ENCODE measurements at places on chromosomes 1 and 21. TPM values are rescaled to one million over a fixed set of nuclear protein-coding genes. Genes with fewer than 3 reads are reported as not detected.

ZNF593 gene
- 23.4 TPM for polyA plus RNA-seq

NBPF9 gene
- polyA plus RNA-seq: 1.1 TPM

TBX15 gene
- polyA plus RNA-seq: not detected

PAX7 gene
- polyA plus RNA-seq: not detected

TFAP2E gene
- 0.40 TPM for polyA plus RNA-seq

EDEM3 gene
- 12.5 TPM for polyA plus RNA-seq

PLA2G2F gene
- polyA plus RNA-seq: not detected

DNA sequence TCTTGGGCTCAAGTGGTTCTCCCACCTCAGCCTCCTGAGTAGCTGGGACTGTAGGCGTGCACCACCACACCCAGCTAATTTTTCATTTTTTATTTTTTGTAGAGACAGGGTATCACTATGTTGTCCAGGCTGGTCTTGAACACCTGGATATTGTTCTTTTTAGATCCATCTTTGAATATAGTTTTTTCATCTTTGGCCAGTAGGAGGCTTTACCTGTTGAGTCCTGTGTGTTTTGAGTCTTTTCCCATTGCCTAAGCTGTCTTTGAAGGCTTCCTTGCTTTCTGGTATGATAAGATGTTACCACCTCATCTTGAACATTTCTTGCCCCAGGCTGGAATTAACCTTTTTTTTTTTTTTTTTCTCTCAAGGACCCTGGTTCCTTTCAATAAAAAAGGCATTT is 387.8 kb upstream of the RUNX1 start:
- peaks cover 18% of the 10 kb centered on the region for H3K4me1 ChIP-seq
- no peaks in the 10 kb centered on the region for H3K36me3 ChIP-seq
- H3K27me3 ChIP-seq: no peaks in the 10 kb centered on the region

DNA sequence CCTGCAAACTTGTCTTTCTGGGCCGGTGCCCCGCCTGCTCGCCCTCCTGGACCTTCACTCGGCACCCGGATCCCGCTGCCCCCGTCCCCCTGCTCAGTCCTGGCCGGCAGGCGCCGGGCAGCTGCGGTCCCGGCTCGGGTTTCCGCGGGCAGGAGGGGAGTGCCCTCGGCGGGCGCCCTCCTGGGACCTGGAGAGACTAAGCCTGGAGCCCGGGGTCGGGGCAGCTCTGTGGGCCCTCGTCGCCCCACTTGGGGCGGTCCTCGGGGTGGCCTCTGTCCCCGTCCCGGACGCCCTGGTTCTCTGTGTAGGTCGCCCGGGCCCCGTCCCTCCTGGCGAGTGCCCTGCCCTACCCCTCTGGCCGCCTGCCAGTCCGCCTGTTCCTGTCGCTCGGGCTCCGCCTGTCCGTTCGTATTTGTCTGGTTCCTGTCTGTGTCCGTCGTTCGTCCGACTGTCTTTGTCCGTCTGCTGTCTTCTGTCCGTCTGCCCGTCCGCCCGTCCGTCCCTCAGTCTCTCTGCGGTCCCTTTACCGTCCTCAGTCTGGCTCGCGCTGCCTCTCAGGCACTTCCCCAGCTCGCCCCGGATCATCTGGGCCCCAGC is 490 bp downstream of the SERINC2 start:
- H3K4me1 ChIP-seq: peaks cover 11% of the 10 kb centered on the region
- H3K27ac ChIP-seq: peak overlapping the region; percentile 59
- peaks cover 70% of the 10 kb centered on the region for H3K27me3 ChIP-seq
- H3K36me3 ChIP-seq: no peaks in the 10 kb centered on the region
- peak; percentile 25 for DNase-seq
- peak overlapping the region; percentile 81 for H3K4me3 ChIP-seq

GRCh38 chr1:67429528-67430357 is 459 bp downstream of the SERBP1 start:
- DNase-seq: no peak
- peaks cover 10% of the 10 kb centered on the region for H3K36me3 ChIP-seq
- H3K4me3 ChIP-seq: peak overlapping the region; percentile 97
- peaks cover 52% of the 10 kb centered on the region for H3K4me1 ChIP-seq
- H3K27ac ChIP-seq: peak overlapping the region; percentile 93
- H3K27me3 ChIP-seq: no peaks in the 10 kb centered on the region

DNA sequence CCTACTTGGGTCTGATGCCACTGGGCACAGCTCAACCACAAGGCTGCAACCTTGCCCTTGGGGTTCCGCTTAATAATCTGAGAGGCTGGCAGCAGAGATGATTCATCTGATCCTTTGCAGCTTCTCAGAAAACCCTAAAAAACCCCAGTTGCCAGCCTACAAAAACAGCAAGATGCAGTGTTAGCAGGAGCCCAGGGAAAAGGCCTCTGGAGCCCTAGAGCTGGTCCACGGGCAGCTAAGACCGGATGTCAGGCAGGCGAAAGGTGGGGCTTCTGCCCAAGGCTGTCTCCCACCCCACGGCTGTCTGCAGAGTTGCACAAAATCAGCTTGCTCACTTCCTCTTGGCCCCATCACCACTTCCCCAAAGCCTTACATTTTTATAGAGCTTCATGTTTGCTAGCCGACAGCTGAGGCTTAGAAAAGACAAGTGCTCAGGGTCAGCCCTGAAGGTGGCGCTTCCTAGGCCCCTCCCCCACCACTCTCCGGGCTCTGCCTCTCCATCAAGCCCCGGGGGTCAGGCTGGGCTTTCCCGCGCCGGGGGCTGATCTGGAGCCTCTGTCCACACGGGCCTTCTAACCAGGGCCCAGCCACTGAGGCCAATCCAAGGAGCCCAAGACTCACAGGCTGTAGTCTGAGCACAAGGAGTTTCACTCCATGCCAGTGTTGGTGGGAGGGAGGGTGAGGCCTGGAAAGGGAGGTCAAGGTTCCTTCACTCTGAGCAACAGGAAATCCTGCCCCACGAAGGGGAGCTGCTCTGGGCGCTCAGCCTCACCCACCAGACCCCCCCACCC is 4.2 kb upstream of the ADORA3 start:
- H3K27me3 ChIP-seq: no peaks in the 10 kb centered on the region
- H3K27ac ChIP-seq: peak overlapping the region; percentile 95
- peak; percentile 27 for DNase-seq
- peaks cover 59% of the 10 kb centered on the region for H3K4me1 ChIP-seq

DNA sequence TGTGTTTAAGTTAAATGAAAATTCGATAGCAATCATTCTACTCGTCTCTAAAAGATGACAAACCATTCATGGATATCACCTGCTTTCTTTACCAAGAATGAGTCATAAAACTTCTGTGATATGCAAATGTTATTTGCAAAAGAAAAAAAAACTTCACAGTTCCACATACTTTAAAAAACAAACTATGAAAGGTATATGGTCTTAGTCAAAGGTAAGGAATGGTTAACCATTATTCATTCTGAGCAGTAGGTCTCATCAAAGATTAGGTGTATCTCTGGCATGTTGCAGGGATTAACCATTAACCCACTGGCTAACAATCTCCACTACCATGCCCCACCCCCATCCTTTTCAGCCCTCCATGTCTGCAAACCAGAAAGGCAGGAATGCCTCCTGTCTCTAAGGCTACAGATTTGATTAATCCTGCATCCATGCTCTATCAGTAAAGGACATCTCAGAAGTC is 44.4 kb downstream of the PTPN14 start:
- H3K36me3 ChIP-seq: no peaks in the 10 kb centered on the region
- no peak overlapping the region for H3K27ac ChIP-seq
- DNase-seq: no peak
- no peaks in the 10 kb centered on the region for H3K4me1 ChIP-seq
- H3K27me3 ChIP-seq: peaks cover 15% of the 10 kb centered on the region
- no peak overlapping the region for H3K4me3 ChIP-seq

GRCh38 chr1:102098536-102098935 is 101.8 kb upstream of the OLFM3 start:
- no peaks in the 10 kb centered on the region for H3K27me3 ChIP-seq
- DNase-seq: no peak
- H3K4me3 ChIP-seq: no peak overlapping the region
- no peak overlapping the region for H3K27ac ChIP-seq

DNA sequence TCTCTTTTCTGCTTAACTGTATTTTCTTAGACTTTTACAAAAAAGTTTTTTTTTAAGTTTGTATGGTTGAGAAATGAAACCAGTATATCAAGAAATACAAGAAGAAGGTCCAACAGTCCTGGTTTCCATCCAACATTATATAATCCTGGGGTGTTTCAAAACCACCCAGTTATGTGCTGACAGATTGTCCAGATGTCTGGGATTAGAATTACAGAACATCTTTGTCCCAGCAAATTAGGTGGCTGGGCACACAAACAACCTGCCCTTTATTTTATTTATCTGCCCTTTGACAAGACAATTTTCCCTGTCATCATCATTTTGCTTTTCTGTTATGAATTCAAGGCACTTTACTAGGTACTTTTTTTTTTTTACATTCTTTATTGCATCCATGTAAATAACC is 622.1 kb downstream of the PLPP3 start:
- DNase-seq: no peak
- no peaks in the 10 kb centered on the region for H3K27me3 ChIP-seq
- no peak overlapping the region for H3K4me3 ChIP-seq
- H3K4me1 ChIP-seq: no peaks in the 10 kb centered on the region
- no peaks in the 10 kb centered on the region for H3K36me3 ChIP-seq
- no peak overlapping the region for H3K27ac ChIP-seq

DNA sequence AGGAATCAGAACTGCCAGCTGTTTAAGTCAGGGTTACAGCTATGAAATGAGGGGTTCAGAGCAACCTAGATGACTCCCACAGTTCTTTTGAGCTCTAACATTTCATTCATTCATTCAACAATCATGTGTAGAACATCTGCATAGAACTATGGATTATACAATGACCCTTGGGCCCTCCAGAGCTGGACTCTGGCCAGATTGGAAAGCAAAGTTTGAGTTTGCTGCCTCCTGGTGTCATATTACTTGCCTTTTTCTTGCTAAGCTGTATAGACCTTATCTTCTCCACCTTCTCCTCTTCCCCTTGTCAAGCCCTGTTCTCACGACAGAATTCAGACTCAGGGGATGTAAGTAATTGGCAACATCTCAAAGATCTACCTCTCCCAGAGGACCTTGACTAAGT is 4.0 kb downstream of the CASQ2 start:
- H3K27ac ChIP-seq: no peak overlapping the region
- H3K36me3 ChIP-seq: peaks cover 6% of the 10 kb centered on the region
- no peak for DNase-seq
- peaks cover 3% of the 10 kb centered on the region for H3K27me3 ChIP-seq
- no peaks in the 10 kb centered on the region for H3K4me1 ChIP-seq

DNA sequence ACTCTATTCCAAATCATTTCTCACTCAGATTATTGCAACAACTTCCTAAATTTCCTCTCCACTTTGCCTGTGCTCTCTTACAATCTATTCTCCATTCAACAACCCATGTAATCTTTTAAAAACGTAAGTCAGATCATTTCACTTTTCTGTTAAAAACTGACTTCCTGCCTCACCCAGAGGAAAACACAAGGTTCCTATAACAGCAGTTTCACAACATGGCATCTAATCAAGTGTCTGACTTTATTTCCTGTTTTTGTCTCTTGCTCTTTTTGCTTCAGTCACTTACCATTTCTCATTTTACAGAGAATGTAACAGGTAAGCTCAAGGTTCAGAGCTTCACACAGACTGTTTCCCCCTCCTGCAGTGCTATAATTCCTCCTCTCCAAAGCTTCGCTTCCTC is 560.7 kb downstream of the LRRIQ3 start:
- no peak overlapping the region for H3K27ac ChIP-seq
- no peak for DNase-seq
- H3K4me3 ChIP-seq: no peak overlapping the region

- peaks cover 3% of the 10 kb centered on the region for H3K27me3 ChIP-seq
- no peaks in the 10 kb centered on the region for H3K36me3 ChIP-seq
- H3K4me3 ChIP-seq: no peak overlapping the region
Observed at GRCh38 chr1:232904566-232904965, 45.8 kb upstream of the NTPCR start.

- no peak overlapping the region for H3K27ac ChIP-seq
- no peak for DNase-seq
- no peaks in the 10 kb centered on the region for H3K4me1 ChIP-seq
- H3K4me3 ChIP-seq: no peak overlapping the region
- no peaks in the 10 kb centered on the region for H3K27me3 ChIP-seq
- no peaks in the 10 kb centered on the region for H3K36me3 ChIP-seq
Observed at GRCh38 chr1:67596674-67597073, 88.3 kb upstream of the GADD45A start.

GRCh38 chr1:11080931-11081330 is 18.7 kb downstream of the EXOSC10 start:
- no peak overlapping the region for H3K4me3 ChIP-seq
- H3K4me1 ChIP-seq: no peaks in the 10 kb centered on the region
- H3K36me3 ChIP-seq: peaks cover 28% of the 10 kb centered on the region
- no peak overlapping the region for H3K27ac ChIP-seq
- DNase-seq: no peak
- H3K27me3 ChIP-seq: no peaks in the 10 kb centered on the region

All from naive thymus-derived CD8-positive, alpha-beta T cell (primary cell).